ENCODE measurements at places on chromosomes 4 and X.

DNA sequence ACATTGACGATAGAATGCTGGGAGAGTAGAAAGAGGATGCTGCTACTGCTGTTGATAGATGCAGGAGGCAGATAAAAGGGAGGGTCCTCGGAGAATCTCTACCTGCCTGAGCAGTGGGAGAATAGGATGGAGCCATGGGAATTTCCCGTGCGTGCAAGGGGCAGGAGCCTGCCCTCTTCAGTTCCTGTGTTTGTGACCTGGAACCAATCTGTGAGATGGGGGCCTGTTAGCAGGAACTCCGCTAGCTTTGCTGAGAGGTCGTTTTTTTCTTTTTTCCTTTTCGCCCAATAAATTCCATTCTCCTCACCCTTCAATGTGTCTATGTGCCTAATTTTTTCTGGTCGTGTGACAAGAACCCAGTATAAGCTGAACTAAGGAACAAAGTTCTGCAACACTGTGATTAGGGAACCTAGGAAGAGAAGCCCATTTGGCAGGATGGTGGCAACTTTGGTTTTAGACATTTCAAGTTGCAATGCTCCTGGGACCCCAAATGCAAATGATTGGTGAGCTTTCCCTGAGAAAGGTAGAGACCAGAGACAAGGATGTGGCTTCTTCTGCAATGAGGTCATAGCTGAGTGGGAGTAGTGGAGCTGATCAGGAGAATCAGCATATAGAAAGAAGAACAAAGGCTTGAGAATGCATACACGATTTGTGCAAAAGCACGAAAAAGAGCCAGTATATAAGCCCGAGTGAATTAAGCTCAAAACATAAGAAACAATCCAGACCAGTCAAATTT, 23.9 kb downstream of the SLC39A8 start:
- DNase-seq = no peak

DNA sequence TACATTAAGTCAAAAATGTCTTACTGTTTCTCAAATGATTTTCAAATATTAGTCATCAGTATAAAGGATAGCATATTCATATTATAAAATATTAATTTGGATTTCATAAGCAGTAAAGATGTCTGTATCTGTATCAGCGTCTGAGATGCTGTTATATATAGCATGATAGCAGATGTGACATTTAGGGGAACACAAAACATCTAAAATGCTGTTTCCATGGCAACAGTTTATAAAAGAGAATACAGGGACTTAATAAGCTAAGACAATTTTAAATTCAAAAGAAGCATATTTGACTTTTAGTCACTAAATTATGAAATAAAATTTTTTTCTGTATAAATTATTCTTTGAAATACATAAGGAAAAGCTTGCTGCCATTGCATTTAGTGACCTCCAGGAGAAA, 432.2 kb downstream of the PDGFC start:
- no peak for DNase-seq

DNA sequence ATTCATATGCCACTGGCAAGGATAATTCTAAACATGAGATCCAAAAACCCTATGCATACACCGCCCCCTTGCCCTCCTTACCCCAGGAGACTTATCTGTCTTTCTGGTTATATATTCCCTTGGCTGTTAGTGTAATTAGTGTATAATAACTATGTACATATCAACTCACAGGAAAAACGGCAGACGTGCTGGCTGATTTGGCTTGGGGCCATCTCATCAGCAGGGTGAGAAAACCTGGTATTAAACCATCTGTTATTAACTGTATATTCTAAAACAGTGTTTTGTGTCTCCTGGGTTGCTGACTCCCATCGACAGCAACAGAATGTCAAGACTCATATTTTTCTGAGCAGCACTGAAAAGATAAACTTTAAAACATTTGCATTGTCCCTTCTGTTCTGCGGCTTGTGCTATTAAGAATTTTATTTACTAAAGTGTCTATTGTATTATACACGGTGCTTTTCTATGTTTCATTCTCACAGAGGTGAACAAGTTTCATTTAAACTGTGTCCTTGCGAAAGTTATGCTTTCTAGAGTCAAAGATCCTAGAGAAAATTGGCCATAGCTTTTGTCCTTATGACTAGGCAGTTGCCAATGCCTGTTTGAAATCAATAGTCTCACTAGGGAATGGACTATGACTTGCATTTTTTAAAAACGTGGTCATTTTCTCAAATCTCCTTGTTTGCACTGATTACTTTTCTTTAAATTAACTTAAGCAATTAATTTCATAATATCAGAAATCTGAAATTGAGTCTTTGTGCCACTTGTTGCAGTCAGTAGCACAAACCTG, 211.5 kb upstream of the MID1 start:
- no peak for DNase-seq

DNA sequence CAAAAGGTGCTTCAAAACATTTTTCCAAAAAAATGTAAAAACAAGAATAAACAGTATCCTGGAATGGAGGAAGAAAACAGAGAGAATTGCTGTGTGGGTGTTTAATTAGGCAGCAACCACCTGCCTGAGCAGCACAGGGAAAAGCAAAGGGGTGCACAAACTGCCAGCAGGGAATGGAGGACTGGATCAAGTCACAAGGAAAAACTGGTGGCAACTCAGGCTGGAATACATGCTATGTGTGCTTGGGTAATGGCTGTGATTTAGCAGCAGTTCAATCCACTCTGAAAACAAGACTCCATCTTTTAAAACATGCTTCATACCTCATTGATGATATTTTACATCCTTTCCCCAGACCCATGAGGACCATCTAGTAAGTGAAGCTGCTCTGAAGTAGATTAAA, 179.5 kb downstream of the HS6ST2 start:
- no peak for DNase-seq

DNA sequence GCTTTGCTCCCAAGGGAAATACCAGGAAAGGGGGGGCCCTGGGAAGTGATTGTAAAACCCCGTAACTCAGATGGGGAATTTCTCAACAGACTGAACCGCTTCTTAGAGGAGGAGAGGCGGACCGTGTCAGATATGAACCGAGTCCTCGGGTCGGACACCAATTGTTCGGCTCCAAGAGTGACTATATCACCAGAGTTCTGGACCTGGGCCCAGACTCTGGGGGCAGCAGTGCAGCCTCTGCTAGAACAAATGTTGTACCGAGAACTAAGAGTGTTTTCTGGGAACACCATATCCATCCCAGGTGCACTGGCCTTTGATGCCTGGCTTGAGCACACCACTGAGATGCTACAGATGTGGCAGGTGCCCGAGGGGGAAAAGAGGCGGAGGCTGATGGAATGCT, 1.0 kb downstream of the PNMA3 start:
- no peak for DNase-seq

- no peak for DNase-seq
These were observed 67.2 kb downstream of the ANK2 start for GRCh38 chr4:113116414-113117357.

DNA sequence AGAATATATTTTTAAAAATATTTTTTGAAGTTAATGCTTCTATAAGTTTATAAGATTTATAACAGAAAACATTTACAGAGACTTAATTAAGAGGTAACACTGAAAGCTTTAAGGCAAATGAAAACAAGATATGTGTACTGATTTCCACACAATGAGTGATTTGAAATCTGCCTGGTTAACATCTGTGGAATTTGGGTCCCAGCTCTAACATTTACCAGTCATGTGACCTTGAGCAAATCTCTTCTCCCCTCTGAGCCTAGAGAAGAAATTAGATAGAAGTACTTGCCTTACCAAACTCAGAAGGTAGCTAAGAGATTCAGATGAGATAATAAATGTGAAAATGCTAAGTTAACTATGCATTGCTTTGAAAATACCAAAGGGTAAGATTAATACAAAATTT, 458.8 kb upstream of the LCORL start:
- no peak for DNase-seq

GRCh38 chr4:165610679-165611437, 232.1 kb downstream of the CPE start:
- no peak for DNase-seq

DNA sequence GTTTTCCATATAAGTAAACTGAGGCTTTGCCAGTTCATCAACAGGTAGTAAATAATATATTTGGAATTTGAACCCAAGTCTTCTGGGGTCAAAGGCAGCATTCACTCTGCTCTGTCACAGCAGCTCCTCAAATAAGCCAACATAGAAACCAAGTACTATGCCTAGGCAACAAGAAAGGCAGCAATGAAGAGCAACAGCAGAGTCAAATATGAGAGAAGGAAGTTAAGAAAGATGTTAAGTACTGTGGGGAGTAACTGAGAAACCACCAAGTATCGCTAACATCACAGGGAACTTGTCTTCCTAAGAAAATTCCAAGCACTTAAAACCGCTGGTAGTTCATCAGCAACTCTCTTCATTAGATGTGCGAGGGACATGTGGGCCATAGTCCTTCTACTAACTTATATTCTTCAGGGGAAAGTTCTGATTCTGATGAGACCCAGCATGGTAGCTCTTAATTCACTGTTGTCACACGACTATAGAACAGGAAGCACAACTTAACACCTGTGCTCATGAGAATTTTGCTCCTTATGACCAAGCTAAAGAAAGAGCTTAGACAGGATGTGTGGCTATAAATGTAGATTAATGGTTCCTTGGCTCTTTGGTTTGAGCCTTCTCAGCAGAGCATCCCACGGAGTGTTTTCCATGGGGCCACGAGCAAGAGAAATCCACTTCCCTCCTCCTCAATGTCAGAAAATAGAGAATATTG, 107.8 kb downstream of the AR start:
- no peak for DNase-seq

All from activated CD4-positive, alpha-beta T cell treated with anti-CD3 and anti-CD28 coated beads, Interleukin-2, amount 50 U/mL, for 4 hours (primary cell).